ENCODE measurements at places on chromosomes 7 and 10.
A peak's percentile ranks its signal among the peaks of the same experiment; 100 is the strongest.

DNA sequence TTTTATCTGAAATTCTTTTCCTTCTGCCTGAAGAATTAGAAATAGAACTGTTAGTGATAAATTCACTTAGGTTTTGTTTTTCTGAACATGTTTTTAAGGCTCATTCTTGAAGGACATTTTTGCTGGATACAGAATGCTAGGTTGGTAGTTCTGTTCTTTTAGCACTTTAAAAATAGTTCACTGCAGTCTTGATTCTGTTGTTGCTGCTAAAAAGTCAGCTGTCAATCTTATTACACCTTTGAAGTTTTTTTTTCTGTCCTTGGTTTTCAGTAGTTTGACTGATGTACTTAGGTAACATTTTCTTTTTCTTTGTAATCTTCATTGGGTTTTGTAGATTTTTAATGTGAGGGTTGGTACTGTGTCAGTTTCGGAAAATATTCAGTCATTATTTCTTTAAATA lies 48.7 kb downstream of the C1GALT1 start:
- DNase-seq = no peak

- DNase-seq = no peak
Observed at GRCh38 chr10:71487726-71488125, 91.0 kb downstream of the CDH23 start.

- no peak for DNase-seq
Observed at GRCh38 chr10:66318761-66319160, 607.1 kb upstream of the LRRTM3 start.

DNA sequence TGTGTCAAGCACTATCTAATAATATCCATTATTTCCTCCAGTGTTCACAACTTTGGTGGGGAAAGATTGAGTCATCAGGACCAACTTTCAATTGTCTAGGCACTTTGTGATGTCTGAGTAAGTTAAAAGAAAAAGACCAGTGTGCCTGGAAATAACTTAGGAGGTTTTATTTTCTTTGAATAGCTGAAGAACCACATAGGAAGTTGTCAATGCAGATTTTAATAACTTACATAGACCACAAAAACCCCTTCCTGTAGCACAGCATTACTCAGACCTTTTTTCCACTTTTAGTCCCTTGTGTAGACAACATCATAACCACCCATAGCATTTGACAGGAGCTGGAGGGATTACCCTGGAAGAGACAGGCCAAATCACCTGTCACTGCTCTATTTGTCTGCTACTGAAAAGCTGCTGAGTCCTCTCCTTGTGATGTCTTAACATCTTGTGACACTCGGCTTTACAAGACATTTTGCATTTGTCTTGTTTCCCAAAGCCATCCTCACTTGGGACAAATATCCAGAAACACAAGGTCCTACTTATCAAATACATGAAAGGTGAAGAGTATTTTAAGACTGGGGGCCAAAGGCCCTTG lies 241.5 kb upstream of the PTER start:
- no peak for DNase-seq

- no peak for DNase-seq
Observed at GRCh38 chr10:48609899-48610584, 5.2 kb upstream of the ARHGAP22 start.

DNA sequence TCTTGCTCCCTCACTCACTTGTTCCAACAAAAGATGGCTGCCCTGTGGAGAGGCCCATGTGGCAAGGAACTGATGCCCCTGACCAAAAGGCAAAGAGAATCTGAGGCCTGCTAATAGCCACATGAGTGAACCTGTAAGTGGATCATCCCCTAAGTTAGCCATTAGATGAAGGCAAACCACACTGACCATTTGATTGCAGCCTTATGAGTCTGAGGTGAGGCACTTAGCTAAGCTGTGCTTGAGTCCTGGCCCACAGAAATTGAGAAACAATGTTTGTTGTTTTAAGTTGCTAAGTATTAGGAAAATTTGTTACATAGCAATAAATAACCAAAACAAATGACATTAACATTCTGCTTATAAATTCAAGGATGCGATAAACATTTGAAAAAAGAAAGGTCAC lies 100.1 kb upstream of the BET1 start:
- DNase-seq = no peak

GRCh38 chr7:21886396-21886795 lies 59.3 kb downstream of the CDCA7L start:
- no peak for DNase-seq

GRCh38 chr10:126094537-126094936 lies 198.2 kb downstream of the FANK1 start:
- DNase-seq = peak; percentile 0

DNA sequence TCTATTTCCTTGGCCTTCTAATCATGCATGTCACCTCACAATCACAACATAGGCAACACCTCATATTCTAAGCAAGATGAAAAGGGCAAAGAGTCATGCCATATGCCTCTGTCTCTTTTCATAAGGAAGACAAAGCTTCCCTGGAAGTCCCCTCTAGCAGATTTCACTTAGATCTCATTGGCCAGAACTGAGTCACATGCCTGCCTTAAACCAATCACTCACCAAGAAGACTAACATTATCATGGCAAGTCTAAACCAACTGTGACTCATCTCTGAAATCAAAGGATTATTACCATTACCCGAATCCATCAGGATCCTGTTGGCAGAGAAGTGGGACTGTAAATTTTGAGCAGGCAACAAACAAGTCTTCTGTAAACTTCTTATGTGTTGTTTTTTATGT lies 27.8 kb downstream of the CAV1 start:
- DNase-seq = no peak

- DNase-seq = no peak
Observed at GRCh38 chr10:62852961-62853702, 37.0 kb upstream of the EGR2 start.

DNA sequence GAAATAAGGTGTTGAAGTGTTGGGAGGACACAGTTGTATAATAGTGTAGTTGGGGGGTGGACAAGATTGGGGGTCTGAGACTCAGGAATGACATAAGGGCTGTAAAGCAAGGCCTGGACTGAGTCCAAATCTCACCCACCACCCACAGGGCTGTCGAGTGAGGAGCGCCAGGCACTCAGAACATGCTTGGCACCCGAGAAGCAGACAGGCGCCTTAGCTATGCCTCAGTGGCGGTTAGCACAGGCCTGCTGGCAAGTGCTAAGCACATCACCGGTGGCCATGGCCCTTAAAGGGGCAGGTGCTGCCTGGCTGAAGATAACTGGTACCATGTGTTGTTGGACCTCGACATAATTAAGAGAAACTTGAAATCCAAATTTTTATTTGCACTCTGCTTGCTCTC lies 90.7 kb downstream of the COL13A1 start:
- DNase-seq = peak; percentile 46

- DNase-seq = peak; percentile 10
Observed at GRCh38 chr7:151439855-151440798, at the start of gene CRYGN. Gene CRYGN (minus strand): TSS chr7:151440141. CDS start chr7:151439917, 224 bp downstream.

DNA sequence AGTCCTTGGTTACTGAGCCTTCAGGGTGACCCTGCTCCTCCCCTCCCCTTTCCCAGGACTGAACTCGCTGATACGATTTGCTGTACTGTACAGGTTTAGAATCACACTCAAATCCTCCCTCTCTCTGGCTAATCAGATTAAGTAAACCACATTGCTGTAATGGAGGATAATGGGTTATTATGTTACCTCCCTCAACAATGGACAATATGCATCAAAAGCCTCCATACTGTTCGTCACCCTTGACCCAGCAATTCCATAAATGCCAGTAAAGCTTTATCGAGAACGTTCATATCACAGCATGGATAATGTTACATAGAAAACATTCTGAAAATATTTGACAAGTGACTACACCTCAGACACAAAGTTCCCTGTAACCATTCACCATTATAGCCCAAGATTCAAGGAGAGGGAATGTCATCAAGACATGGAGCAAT lies 61.7 kb downstream of the FAM107B start:
- DNase-seq = no peak

DNA sequence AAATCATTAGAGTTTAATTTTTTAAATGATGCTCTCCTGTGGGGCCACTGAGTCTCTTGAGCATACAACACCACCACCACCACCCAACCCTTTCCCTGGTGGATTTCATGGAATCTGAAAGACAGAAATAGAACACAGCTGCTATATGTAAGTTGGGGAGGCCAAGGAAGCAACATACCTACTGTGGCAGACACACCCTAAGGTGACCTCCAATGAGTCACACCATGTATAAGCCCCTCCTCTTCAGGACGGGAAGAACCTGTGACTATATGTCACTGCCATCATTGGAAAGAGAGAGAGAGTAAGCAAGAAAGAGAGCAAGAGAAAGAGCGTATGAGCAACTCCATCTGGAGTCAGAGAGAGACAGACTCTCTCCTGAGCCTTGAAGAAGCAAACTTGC lies 172.4 kb upstream of the NFE2L3 start:
- DNase-seq = no peak

- no peak for DNase-seq
Observed at GRCh38 chr10:66917104-66917503, 8.7 kb upstream of the LRRTM3 start.

DNA sequence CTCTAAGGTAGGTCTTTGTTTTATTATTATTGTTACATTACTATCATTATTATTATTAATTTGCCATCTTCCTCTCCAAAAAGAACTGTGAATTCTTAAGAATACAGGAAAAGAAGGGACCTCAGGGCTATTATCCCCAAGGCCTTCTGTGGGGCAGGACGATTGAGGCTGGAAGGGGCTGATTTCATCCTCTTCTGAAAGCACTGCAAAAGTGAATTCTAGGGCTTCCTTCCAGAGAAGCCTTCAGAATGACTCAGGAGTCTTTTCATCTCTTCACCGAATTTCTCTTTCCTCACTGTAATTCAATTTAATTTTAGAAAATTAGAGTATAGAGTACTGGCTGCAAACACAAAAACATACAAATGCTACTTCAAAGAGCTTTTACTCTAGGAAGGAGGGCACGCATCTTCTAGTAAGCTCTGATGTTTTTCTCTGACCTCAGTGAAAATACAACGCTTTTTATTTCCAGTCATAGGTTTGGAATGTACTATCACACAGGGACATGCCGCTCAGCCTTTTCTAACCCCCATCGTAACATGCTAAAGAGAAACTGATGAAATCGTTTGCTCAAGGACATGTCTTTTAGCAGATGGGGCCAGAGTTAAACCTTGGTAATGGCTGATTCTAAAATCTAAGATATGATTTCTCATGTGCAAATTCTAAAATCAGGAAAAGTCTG lies 280.2 kb upstream of the PITRM1 start:
- DNase-seq = no peak

GRCh38 chr7:158276414-158277218 lies 311.0 kb downstream of the PTPRN2 start:
- no peak for DNase-seq

DNA sequence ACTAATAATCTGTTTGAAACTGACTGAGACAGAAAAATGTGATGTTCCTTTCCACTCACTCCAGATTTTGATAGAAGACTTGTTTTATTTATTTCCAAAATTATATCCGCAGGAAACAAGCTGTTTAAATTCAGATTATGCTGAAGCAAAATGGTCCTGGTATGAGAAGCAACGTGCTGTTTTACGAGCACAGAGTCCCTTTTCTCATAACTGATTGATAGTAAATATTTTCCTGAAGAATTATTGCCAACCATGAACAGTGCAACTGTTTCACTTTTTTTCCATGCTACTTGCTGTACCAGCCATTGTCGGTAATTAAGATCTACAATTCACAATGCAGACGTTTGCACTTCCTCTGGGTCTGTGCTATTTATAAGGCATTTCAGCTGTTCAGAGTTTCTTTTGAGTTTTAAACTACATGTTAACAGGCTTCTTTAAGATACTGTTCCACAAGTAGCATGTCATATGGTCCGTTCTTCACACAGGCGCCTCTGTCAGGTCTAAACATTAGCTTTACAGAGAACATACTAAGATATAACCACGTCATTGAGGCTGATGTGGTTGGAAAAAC lies 103.8 kb downstream of the POLL start:
- no peak for DNase-seq

- no peak for DNase-seq
Observed at GRCh38 chr7:21185653-21186265, 242.1 kb upstream of the SP4 start.

DNA sequence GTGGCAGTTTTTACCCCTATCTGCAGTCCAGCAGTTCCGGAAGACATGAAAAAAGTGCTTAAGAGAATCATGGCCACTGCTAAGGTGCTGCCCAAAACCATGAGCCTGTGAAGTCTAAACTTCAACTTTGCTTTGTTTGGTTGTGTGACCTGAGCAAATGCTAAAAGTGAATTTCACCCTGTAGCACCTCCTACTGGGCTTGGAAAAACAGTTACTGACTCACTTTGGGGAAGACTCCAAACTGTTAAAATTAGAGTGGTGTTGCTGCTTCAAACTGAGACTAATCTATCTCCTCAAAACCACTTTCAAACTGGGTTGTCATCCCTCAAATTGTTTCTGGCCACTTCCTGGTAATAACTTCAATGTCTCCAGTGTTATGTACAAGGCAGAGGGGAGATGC lies 21.3 kb downstream of the MKX start:
- no peak for DNase-seq

- DNase-seq = peak; percentile 9
Observed at GRCh38 chr7:12322284-12322902, 81.3 kb downstream of the VWDE start.

DNA sequence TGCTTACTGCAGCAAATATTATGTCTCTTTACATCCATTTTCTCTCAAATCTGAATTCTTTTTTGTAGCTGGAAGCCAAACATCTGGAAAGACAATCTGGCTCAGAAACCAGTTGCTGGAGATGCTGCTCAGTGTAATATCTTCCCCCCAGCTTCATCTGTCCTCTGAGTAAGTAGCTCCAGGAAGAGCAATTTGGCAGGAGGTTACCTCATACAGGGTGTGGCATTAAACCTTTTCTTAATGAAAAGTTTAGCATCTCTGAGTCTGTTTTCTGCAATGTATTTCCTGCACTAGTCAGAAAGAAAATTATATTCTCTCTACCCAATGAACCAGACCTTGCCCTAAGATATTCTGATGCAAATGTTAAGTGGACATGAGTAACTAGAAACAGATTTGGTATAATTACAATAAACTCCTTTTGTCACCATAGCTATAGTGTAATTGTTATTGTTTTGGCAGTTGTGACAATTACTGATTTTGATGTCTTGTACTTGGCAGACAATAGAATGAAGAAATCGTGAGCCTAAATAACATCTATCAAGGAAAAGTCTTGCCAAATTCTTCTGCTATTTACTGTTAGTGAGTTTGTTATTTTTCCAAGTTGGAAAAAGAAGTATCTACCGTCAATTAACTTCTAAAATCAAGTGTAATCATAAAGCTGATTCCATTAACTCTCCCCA lies 123.3 kb downstream of the WDFY4 start:
- no peak for DNase-seq

GRCh38 chr7:151837285-151838042 lies 39.5 kb downstream of the PRKAG2 start:
- DNase-seq = peak; percentile 47

GRCh38 chr7:42211938-42212337 lies 25.1 kb downstream of the GLI3 start:
- DNase-seq = no peak

- no peak for DNase-seq
Observed at GRCh38 chr7:104679085-104679484, 334.9 kb upstream of the KMT2E start.
